ENCODE measurements at places on chromosomes 3 and 15.

GRCh38 chr3:127456471-127457093, 134.0 kb downstream of the TPRA1 start:
- DNase-seq: no peak

GRCh38 chr3:58176827-58177489, 33.8 kb downstream of the DNASE1L3 start:
- no peak for DNase-seq

- peak; percentile 32 for DNase-seq
Measured at GRCh38 chr15:66673410-66674322, 28.4 kb upstream of the SMAD6 start.

- no peak for DNase-seq
Measured at GRCh38 chr3:51711352-51712037, 4.6 kb downstream of the GRM2 start.

- DNase-seq: no peak
Measured at GRCh38 chr15:68787609-68788263, 33.0 kb downstream of the ANP32A start.

DNA sequence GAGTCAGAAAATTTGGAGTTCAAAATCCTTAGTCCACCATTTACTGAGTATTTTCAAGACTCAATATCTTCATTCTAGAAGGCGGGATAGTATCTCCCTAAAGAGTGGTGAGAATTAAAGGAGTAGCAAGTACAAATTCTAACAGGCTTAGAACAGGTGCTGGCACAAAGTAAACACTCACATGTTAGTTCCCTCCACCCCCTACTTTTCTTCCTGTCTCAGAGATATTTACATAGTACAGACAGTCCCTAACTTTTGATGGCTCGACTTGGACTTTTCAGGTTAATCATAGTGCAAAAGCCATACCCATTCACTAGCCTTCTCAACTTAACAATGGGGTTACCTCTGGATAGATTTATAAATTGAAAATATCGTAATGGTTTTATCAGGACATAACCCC, 476.2 kb upstream of the RASGRP1 start:
- DNase-seq: no peak

DNA sequence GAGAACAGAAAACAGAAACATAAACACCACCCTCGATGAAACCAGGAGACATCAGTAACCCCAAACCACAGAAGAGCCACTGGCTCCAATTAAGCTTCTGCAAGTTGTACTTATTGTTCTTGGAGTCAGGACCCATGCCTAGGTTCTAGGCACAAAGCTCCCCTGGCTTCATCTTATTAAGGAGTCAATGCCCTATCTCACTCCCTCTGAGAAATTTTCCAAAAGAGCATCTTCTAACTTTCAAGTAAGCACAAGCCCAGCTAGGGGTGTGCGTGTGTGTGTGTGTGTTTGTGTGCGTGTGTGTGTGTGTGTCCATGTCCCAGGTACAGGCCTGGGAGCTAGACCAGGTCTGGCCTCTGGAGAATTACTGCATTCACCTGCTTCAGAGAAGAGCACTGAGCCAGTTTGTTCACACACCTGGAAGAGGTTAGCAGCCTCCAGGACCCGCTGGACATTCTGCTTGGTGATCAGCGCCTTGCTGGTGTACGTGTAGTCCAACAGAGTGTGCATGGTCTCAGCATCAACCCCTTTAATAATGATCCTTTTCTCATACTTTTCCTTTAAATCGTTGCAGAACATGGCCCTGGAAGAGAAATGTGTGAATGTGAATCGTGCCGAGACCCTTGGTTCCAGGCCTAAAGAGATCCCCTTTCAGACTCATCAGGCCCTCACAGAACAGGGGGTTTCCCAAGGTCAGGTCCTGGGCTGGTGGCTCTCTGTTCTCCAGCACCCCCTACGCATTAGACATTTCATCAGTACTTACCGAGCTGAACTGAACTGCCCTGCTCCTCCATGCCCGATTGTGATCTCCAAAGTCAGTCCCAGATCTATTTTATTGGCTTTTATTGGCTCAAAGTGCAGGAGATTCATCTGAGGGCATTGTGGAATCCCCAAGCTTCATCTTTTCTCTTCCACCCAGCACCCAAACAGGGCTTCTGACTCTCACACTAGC, 27.8 kb downstream of the KLHL6 start:
- no peak for DNase-seq

GRCh38 chr3:106213954-106214353, 345.1 kb upstream of the CBLB start:
- DNase-seq: no peak

GRCh38 chr3:81270603-81271379, 490.7 kb downstream of the GBE1 start:
- DNase-seq: no peak

DNA sequence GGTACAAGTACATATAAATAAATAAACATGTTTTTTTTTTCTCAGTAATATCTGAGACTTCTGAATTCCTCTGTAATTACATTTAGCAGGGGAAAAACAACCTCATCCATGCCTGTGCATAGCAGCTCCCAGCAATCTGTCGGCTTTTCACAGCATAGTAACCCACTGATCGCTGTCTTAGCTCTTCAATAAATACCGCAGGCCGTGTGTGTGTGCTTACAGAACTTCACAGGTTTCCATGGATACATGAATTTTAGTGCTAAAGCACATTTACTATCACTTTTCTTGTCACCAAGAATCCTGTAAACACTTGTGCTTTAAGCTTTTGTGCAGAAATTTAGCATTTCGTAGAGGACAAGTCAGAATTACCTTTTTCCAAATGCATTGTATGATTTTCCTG, 4.0 kb upstream of the PLAAT1 start:
- no peak for DNase-seq

- DNase-seq: no peak
Measured at GRCh38 chr3:43481375-43481774, 140.4 kb downstream of the ANO10 start.

GRCh38 chr15:56835718-56836171, 82.7 kb upstream of the TCF12 start:
- DNase-seq: no peak

DNA sequence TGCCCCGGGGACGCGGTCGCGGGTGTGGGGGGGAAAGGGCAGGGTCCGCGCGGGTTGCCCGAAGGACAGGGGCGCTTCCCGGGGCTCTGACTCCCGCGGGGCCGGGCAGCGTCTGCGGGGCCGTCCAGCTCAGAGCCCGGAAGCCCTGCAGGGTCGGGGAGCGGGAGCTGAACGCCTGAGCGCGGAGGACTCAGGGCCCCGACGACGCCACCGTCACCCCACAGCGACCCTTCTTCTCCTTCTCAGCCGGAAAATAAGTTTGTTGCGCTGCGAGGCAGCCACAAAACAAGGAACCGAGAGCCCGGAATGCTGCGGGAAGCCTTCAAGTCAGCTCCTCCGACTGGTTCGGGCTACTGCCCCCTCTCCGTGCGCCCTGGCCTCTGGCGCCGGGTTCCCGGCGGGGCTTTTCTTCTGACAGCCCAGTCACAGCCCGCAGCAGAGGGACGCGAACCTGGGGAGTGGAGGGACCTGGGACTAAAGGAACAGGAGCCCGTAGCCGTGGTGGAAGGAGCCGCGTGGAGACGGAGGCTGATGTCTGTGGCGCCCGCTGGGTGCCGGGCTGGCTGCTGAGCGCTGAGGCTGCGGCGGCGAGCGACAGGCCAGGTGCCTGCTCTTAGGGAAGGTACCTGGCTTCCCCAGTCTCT, 484 bp downstream of the CNTN4 start:
- DNase-seq: no peak

DNA sequence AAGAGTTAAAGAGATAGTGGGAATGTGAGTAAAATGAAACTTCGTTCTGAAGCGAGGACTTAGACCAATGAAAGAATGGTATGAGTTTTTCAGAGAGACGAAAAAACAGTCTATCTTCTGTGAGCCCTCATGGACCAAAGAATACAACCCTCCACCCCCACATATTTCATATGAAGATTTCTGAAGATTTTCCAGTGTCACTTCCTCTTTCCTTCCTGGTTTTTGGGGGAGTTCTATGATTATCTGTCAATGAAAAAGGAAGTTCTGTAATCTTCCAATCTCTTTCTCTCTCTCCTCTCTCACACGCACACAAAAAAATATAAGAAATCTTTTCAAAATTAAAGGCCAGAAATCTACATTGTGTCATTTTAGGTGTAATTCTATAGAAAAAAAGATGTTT, 27.7 kb downstream of the CMSS1 start:
- no peak for DNase-seq

GRCh38 chr3:20066850-20067617, 26.8 kb downstream of the KAT2B start:
- DNase-seq: no peak

DNA sequence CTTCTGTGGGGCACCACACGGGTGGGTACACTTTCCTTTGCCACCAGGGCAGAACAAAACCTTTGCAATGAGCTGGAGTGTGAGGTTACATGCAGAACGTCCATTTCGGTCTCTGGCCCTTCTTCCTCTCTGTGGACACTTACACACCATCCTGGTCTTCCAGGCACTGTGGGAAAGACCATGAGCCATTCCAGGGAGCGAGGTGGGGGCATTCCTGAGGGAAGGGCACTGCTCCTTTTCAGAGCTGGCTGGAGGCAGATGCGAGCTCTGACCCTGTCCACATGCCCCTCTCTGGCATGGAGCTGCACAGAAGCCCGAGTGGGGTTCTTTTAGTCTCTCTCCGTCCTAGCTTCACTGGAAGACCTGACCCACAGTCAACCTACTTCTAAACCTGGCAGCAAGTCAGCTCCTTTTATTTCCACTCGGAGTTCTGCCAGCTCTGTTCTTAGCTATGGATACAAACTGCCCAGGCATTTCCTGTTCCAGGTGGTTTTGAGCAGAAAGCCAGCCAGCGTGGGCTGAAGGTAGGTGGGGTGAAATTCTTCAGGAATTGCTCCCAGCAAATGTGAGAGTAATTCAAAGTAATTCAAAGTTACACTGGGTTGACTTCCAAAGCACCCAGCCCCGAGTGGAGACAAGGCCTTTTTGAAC, 281.4 kb downstream of the ADAMTS17 start:
- DNase-seq: no peak

DNA sequence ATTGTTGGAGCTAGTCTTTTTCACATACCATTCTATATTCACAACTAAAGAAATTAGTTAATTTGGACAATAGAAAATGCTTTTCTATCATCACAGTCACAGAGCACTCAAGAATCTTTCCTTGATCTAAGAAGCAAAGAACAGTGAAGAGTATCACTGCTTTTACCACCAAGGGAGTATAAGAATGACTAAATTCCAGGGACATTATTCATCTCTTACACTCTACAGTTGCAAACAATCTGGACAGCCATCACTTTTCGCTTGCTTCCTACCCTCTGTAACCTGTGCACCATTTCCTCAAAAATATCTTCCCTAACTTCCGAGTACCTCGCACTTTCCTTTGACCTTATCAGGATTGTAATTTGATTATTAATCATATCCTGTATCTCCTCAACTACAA, 359.5 kb upstream of the TMCO5A start:
- DNase-seq: no peak

DNA sequence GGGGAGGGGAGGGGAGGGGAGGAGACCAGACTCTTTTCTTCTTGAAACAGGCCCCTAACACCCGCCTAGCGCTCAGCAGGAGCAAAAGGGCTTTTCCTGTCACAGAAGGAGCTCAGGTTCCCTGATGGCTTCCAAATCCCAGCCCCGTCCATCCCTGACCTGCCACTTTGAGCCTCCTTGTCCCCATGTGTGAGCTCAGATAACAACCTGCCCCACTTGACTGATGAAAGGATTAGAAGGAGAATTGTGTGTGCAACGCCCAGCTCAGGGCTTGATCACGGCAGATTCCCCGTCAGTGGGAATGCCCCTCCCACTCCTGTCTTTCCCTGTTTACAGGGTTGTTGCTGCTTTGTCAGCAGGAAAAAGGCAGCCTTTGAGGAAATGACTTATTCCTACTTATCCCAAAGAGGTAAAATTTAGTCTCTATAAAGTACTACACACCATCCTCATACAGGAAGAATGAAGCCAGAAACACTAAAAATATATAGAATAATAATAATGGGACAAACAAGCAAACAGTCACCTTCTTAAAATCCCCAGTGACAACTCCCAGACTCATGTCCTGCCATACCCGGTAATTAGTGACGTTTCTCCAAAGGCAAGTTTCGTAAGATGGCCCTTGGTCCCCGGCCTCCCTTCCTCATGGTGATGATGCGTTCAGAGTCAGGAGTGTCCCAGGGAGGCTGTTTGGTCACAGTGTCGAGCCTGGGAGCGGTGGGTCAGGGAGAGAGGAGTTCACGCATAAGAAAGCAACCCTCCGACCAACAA, 6.1 kb upstream of the LRRC15 start:
- no peak for DNase-seq

DNA sequence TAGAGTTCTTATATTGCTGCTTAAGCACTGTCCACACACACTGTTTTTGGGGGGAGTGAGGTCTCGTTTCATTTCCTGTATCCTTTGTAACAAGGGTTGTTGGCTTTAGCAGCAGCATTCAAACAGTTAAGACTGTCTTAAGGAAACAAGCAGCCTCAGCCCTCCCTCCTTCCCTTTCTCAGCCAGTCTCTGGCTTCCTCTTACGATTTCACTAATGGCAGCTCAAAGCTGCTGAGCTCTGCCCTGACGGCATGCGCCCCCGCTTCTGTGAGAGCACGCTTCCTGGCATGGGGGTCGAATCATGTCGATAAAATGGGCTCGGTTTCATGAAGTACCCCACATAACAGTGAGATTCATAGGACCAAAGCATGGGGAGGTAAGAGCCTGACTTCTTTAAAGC, 105.0 kb downstream of the KLHL25 start:
- peak; percentile 64 for DNase-seq

DNA sequence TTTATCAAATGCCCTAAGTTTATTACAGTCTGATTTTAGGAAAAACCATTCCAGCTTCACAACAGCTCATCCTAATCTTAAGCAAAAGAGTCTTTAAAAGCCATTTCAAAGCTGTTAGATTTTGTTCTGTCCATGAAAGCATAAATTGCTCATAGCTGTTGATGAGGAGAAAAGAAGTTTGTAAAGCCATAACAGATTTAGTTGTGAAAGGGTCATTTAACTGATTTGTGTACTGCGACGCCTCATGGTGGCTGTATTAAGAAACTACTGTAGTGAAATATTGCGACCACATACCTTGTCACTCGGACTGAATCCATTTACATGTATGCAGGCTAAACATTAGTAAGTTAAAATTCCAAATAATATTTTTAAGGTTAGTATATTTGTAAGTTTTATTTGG, 20.9 kb downstream of the BBX start:
- DNase-seq: no peak

DNA sequence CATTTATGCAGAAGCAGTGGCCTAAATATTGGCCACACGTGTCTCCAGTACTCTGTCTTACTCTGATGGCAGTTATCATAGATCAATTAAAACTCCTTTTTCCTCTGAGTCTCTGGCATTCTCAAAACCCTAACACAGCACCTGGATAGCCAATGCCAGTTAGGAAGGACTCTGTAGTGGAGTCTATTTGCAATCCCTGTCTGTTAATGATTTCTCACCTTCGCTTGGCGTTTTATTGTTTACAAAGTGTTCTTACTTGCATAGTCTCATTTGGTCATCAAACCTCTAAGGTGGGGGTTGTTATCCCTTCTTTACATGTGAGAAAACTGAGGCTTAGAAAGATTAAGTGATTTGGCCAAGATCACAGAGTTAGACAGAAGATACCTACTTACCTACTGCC, 258.8 kb downstream of the IL5RA start:
- DNase-seq: no peak

- DNase-seq: no peak
Measured at GRCh38 chr15:60752973-60753720, 274.2 kb upstream of the ICE2 start.
